ENCODE measurements at places on chromosomes 6 and 20.
A peak's percentile ranks its signal among the peaks of the same experiment; 100 is the strongest.

DNA sequence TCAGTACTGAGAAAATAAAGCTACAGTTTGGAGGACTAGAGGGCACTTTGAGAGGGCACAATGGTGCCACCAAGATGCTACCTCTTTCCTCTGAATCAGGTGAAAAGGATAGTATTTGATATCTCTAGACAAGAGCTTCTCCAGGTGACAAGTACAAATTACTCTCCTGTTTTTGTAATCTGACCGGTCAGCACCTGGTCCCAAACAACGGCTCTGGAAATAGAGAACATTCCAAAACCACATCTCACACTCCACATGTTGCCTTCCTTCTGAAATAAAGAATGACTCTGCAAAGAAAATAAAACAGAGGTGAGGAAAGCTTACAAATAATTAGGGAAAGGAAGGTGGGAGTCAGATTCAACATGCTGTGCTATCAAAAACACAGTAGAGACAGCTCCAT, 51.3 kb upstream of the CITED2 start:
- DNase-seq: no peak

- no peak for DNase-seq
Observed at GRCh38 chr6:56076033-56076432, 171.3 kb downstream of the COL21A1 start.

DNA sequence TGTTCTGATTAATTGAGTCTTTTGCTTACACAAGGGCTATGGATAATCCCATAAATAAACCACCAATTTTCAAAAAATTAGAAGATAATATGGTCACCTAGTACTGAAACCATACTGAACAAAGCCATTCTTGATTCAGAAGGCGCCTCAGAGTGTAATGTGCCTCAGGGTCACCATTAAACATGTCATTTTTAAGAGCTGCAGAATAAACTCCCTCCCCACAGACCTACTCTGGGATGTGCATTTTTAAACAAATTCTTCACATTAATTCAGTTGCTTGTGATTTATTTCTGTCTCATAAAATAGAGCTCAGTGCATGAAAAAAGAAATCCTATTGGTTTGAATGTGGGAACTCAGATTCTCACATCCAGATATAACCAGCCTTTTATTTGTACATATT, 202.1 kb upstream of the HEY2 start:
- no peak for DNase-seq

DNA sequence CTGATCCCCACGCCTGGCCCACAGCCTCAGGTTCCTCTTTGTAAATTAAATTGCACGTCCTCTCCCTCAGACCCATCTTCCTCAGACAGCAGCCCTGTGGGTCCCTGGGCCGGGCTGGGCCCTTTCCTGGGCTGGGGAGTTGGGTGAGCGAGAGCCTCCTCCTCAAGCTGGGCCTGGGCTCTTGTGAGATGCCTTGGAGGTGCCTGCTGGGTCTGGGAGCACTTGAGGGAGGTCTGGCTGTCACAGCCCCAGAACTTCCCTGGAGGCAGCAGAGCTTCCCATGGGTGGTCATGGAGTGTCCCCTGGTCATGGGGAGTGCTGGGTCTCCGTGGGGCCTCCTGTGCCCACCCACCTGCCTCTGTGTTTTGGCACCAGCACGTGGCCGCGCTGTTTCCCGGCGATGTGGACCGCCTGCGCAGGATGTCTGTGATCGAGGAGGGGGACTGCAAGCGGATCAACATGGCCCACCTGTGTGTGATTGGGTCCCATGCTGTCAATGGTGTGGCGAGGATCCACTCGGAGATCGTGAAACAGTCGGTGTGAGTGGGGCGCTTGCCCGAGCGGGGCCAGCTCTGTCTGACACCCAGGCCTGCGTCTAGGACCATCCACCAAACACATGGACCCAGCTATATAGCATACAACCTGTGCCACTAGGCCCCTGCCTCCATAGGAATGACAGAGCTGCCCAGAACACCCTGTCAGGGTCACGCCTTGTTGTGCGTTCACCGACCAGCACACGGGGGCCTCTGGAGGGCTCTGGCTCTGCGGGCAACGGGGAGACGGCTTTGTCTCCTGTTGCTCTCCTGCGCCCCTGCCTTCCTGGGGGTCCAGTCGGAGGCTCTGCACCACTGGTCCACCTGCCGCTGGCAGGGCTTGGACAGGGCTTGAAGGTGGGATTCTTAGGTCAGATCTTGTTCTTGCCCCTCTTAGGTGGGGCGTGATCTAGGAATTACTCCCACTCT, 33.0 kb downstream of the PYGB start:
- no peak for DNase-seq

DNA sequence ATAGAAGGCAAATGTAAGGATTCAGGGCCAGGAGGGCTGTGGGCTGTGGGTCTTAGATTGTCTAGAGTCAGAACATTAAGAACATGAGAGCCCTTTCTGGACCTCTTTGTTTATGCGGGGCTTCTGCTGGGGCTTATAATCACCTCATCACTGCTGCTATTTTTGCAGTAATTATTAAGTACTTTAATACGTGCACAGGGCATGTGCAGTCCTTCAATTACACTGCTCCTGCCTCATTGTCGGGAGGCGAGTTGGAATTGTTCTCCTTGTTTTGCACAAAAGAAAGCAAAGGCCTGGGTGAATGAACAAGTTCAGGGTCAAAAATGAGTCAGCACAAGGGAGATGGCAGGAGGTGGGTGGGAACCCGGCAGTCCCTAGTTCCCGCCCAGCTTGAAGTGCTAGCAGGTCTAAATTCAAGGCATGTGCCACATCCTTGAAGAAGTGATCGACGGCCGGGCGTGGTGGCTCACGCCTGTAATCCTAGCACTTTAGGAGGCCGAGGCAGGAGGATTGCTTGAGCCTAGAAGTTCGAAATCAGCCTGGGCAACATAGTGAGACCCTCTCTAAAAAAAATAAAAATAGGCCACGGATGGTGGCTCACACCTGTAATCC, 34.4 kb upstream of the PTPN1 start:
- peak; percentile 47 for DNase-seq

- peak; percentile 12 for DNase-seq
Observed at GRCh38 chr20:13784271-13784892, 337 bp downstream of the ESF1 start.

DNA sequence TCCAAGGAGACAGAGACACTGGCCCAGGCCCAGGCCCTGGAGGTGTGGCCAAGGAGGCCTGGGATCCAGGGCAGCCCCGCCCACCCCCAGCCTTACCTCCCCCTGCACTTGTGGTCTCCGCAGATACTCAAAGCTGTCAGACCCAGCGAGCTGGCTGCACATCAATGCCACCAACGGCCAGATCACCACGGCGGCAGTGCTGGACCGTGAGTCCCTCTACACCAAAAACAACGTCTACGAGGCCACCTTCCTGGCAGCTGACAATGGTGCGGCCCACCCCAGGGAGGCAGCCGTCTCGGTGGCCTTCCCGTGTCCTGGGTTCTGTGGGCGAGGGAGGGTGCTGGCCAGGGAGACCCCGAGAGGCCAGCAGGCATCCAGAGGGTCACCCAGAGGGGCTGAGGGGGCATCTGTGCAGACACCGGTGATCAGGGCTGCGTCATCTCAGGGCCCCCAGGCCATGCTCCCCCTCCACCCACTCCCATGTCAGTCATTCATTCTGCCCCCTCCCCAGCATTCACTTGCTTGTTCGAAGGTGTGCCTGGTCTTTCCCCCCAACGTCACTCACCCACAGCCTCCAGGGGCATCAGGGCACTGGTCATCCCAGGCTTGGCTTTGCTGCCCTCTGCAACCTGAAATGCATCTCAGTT, 141.3 kb downstream of the TAF4 start:
- DNase-seq: no peak

Measured in inflammatory macrophage treated with lipopolysaccharide for 1 hour (primary cell).